Mammary epithelial cell (primary cell): ENCODE measurements at places on chromosomes 4 and X.

DNA sequence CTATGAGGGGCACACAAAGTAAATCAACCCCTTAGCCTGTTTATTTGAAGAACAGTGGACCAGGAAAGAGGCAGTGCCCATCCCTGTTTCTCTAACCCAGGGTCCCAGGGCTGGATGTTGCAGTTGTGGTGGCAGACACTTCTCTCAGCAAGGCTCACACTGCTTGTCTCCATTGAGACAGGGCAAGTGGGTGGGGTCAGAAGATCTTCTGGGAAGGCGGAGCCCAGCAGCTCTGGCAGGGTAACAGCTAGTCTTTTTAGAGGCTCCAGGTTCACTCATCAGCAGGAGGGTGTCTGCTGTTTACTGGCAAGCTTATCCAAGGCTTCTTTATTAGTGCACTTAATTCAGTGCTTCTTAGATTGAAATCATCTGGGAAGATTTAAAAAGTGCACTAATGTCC lies 659.8 kb upstream of the DIPK2B start:
- no peak for DNase-seq

- no peak for DNase-seq
These were observed 148.8 kb downstream of the HNRNPD start for GRCh38 chr4:82225030-82225429.

DNA sequence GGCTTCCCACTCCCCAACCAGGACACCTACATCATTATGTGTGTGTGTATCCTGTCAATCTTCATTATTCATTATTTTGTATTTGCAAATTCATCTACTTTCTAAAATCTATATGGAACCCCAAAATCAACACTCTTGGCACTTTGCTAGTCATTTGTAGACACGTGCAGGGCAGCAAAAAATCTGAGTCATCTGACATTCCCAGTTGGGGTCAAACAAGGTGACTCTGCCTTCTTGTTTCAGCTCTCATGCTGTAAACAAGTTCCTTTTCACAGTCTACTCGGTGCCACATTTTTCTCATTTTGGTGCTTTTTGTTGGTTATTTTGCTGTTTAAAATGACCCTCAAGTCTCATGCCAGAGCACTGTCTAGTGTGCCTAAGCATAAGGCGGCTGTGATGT lies 5.9 kb downstream of the MRFAP1L1 start:
- no peak for DNase-seq

- DNase-seq: no peak
These were observed 122.0 kb downstream of the CORIN start for GRCh38 chr4:47715716-47716416.

DNA sequence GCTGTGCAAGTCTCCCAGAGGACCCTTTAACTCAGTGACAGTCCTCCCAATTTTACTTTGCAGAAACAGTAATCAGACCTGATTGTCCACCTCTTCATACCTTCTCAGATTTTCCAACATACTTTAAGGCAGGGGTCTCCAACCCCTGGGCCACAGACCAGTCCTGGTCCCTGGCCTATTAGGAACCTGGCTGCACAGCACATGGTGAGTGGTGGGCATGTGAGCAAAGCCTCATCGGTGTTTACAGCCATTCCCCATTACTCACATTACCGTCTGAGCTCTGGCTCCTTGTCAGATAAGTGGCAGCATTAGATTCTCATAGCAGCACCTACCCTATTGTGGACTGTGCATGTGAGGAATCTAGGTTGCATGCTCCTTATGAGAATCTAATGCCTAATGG lies 74.3 kb downstream of the TECRL start:
- no peak for DNase-seq

DNA sequence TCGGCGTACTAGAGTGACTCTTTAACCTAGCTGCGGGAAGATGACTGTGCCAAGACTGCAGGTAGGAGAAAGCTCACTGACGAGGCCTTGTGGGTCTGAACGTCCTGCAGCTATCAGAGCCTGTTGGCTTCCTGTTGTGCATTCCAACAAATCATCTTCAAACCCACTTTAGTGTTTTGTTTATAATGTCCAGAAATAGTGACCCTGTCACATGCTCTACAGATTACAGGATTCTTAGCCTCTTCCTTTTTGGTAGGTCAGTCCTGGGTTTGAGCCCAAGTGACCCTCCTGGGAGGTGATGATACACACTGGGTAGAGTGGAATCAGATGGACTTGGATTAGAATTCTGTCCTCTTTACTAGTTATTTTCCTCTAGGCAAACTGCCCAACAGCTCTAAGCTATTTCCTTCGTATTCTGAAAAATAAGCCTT lies 33.2 kb downstream of the HTT start:
- DNase-seq: no peak
